Heart right ventricle (tissue), 16 donors: ENCODE measurements at places on chromosomes 6 and 20.

GRCh38 chr20:21279706-21280521, 23.2 kb upstream of the XRN2 start:
- no peak for DNase-seq
- H3K27ac ChIP-seq, result no peak overlapping the region
- peaks cover 9% of the 10 kb centered on the region for H3K27me3 ChIP-seq
- no peak overlapping the region for H3K4me3 ChIP-seq
- H3K4me1 ChIP-seq, result no peaks in the 10 kb centered on the region
- no peaks in the 10 kb centered on the region for H3K36me3 ChIP-seq

DNA sequence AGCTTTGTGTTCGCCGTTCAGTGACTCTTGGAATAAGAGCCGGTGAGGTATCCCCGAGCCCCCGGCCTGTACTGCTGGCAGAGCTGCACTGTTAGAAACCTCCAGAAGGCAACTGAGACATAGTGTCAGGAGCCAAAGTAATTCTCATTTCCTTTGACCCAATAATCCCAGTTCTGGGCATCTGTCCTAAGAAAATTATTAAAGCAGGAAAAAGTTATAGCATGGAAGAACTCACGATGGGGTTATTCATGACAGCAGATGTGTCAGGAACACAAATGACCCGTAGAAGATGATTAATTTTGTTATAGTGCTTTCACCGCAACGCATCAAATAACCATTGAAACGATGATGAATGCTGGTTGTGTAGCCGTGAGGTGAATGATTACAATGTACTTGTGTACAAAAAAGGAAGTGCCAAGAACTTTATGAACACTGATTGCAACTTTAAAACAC, 20.3 kb downstream of the CYP21A2 start:
- no peaks in the 10 kb centered on the region for H3K36me3 ChIP-seq
- no peaks in the 10 kb centered on the region for H3K4me1 ChIP-seq
- DNase-seq, result no peak
- H3K27ac ChIP-seq, result peak overlapping the region; percentile 37

GRCh38 chr20:62776692-62777527, 19.4 kb upstream of the MRGBP start:
- H3K27me3 ChIP-seq, result peaks cover 8% of the 10 kb centered on the region
- no peaks in the 10 kb centered on the region for H3K4me1 ChIP-seq
- no peak for DNase-seq
- H3K4me3 ChIP-seq, result no peak overlapping the region
- no peak overlapping the region for H3K27ac ChIP-seq

DNA sequence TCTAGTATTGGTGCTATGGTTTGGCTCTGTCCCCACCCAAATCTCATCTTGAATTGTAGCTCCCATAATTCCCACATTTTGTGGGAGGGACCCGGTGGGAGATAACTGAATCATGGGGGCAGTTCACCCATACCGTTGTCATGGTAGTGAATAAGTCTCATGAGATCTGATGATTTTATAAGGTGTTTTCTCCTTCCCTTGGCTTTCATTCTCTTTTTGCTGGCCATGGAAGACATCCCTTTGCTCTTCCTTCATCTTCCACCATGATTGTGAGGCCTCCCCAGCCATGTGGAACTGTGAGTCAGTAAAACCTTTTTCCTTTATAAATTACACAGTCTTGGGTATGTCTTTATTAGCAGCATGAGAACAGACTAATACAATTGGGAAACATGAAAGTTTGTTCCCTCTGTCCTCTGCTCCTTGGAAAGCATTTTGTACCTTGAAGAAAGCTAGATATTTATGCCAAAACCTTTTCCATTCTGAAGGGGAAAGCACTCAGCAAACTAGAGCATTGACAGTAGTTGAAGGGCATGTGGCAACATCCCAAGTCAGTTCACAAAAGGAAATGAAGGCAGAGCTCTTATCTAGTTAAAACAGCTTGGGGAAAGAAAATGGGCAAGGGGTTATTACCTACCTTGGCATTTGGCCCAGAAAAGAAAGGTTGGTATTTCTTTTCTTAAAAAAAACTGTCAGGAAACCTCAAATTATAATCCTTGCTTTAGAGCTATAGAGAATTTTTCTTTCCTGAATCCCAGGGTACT, 10.7 kb upstream of the TNFAIP3 start:
- no peak overlapping the region for H3K27ac ChIP-seq
- H3K4me1 ChIP-seq, result no peaks in the 10 kb centered on the region

GRCh38 chr20:14782731-14783130, 445.3 kb upstream of the FLRT3 start:
- H3K27me3 ChIP-seq, result no peaks in the 10 kb centered on the region
- H3K4me3 ChIP-seq, result no peak overlapping the region
- no peak for DNase-seq
- no peaks in the 10 kb centered on the region for H3K36me3 ChIP-seq
- H3K27ac ChIP-seq, result no peak overlapping the region
- H3K4me1 ChIP-seq, result no peaks in the 10 kb centered on the region

- H3K27me3 ChIP-seq, result no peaks in the 10 kb centered on the region
- H3K36me3 ChIP-seq, result no peaks in the 10 kb centered on the region
- H3K27ac ChIP-seq, result no peak overlapping the region
- no peaks in the 10 kb centered on the region for H3K4me1 ChIP-seq
- no peak overlapping the region for H3K4me3 ChIP-seq
- DNase-seq, result no peak
Measured at GRCh38 chr6:158356586-158357546, 44.6 kb downstream of the TULP4 start.

- DNase-seq, result no peak
- no peaks in the 10 kb centered on the region for H3K4me1 ChIP-seq
- H3K4me3 ChIP-seq, result no peak overlapping the region
- no peaks in the 10 kb centered on the region for H3K27me3 ChIP-seq
- H3K36me3 ChIP-seq, result no peaks in the 10 kb centered on the region
- H3K27ac ChIP-seq, result no peak overlapping the region
Measured at GRCh38 chr6:112833581-112834131, 486.5 kb downstream of the RFPL4B start.

DNA sequence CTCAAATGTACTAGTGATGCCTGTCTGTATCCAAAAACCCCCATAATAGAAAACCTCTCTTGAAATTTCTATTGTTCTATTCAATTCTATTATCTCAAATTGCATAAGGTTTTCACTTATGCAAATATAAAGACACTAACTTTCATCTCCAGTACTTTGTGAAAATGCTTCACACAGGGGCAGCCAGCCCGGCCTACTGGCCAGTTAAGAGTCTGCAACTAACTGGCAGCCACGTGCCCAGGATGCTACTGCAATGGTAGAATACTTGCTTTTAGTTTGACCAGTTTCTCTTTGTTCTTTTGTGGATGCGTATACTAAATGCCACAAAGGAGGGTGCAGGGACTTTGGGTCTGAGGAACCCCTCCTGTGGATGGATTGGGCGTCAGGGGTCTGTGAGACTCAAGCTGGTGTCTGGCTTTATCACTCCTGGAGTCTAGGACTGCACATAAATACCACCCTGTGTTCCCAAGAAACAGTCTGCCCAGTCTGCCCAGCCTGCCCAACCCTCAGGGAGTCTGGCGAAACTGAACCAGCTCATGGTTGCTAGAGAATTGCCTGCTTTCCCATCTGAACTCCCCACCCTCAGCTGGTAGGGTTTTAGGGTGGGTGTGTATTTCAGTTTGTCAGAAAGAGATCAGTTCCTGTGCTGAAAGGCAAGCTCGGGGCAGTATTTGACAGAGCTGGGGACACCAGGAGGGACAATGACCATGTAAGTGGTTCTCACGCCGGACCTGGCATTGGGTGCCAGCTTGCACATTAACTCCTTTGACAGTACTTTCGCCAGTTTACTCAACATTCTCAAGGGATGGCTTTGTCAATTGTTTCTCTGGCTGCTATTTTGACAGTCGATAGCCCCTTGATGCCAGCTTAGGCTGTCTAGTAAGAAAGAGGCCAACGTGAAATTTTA, 558.2 kb upstream of the JAG1 start:
- H3K36me3 ChIP-seq, result no peaks in the 10 kb centered on the region
- H3K27me3 ChIP-seq, result no peaks in the 10 kb centered on the region
- no peak overlapping the region for H3K4me3 ChIP-seq
- no peak for DNase-seq

- no peak overlapping the region for H3K27ac ChIP-seq
- no peak for DNase-seq
- no peaks in the 10 kb centered on the region for H3K27me3 ChIP-seq
Measured at GRCh38 chr20:16576219-16576618, 3.0 kb upstream of the KIF16B start.

DNA sequence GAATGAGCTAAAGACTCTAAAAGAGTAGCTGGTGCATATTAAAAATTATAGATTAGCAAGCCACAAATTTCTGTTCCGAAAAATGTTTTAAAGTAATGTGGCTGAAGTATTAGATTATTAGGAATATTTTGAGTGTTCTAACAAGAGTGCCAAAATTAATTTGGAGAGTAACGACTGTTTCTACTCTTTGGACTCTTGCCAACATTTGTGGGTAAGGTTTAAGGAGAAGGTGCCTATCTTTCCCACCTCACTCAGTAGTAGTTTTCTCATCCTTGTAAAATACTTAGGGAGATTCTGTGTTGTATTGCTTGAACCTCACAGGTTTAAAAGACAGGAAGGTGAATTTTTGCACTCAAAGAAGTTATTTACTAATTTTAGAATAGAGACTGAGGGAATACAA, 5.0 kb downstream of the HSF2 start:
- no peak overlapping the region for H3K4me3 ChIP-seq
- DNase-seq, result no peak
- peaks cover 26% of the 10 kb centered on the region for H3K4me1 ChIP-seq
- peak overlapping the region; percentile 51 for H3K27ac ChIP-seq
- H3K27me3 ChIP-seq, result no peaks in the 10 kb centered on the region

DNA sequence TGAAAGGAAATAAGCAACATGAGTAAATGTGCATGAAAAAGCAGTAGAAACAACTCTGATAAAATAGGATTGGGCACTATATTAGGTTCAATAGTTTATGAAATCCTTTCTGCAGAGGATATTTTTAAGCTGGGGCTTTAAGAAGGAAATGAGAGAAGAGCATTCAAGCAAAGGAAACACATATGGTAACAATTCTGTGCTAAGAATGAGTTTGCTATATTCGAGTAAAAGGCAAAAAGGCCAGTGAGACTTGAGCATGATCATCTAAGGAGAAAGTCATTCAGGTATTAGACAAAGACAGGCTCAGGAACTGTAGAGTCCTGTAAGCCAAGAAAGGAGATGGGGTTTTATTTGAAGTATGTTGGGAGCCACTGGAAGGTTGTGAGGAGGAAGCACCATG, 387.1 kb upstream of the FLRT3 start:
- no peaks in the 10 kb centered on the region for H3K36me3 ChIP-seq
- no peaks in the 10 kb centered on the region for H3K4me1 ChIP-seq
- no peak for DNase-seq
- H3K27me3 ChIP-seq, result no peaks in the 10 kb centered on the region
- H3K27ac ChIP-seq, result no peak overlapping the region
- no peak overlapping the region for H3K4me3 ChIP-seq

GRCh38 chr6:56246881-56247653, at the start of gene COL21A1:
COL21A1 (minus strand) TSS chr6:56247580; CDS start chr6:56182618, 64,962 bp downstream.
- peak within 1 kb of the TSS; percentile 55 for H3K4me3 ChIP-seq
- peak within 1 kb of the TSS; percentile 23 for H3K27ac ChIP-seq
- no peaks in the 10 kb centered on the region for H3K36me3 ChIP-seq
- DNase-seq, result peak; percentile 58
- no peaks in the 10 kb centered on the region for H3K27me3 ChIP-seq

- no peak overlapping the region for H3K4me3 ChIP-seq
- no peaks in the 10 kb centered on the region for H3K27me3 ChIP-seq
- DNase-seq, result no peak
- peaks cover 2% of the 10 kb centered on the region for H3K4me1 ChIP-seq
- no peak overlapping the region for H3K27ac ChIP-seq
- H3K36me3 ChIP-seq, result peaks cover 15% of the 10 kb centered on the region
Measured at GRCh38 chr6:85680388-85680787, 37.7 kb upstream of the SYNCRIP start.

GRCh38 chr6:47709160-47709559, 10.8 kb downstream of the ADGRF4 start:
- no peak overlapping the region for H3K27ac ChIP-seq
- H3K4me3 ChIP-seq, result no peak overlapping the region
- no peaks in the 10 kb centered on the region for H3K27me3 ChIP-seq
- no peaks in the 10 kb centered on the region for H3K4me1 ChIP-seq
- no peaks in the 10 kb centered on the region for H3K36me3 ChIP-seq

DNA sequence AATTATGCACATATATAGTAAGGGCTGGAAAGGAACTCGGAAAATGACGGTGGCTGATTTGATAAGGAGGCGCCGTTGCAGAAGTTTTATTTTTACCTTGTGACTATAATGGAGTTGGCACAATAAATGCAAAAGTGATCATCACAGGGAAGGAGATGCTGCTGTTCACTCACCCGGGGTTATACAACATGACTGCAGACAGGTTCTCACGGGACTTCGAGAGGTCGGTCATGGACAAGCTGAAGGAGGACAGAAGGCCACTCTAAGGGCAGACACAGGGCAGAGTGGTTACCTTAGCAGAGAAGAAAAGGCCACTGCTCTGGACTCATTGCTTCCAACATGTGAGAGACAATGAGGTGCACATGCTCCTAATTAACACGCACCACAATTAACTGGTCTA, 168.6 kb downstream of the KIF16B start:
- DNase-seq, result no peak
- H3K4me1 ChIP-seq, result no peaks in the 10 kb centered on the region
- H3K27me3 ChIP-seq, result no peaks in the 10 kb centered on the region
- no peak overlapping the region for H3K4me3 ChIP-seq
- H3K27ac ChIP-seq, result no peak overlapping the region

DNA sequence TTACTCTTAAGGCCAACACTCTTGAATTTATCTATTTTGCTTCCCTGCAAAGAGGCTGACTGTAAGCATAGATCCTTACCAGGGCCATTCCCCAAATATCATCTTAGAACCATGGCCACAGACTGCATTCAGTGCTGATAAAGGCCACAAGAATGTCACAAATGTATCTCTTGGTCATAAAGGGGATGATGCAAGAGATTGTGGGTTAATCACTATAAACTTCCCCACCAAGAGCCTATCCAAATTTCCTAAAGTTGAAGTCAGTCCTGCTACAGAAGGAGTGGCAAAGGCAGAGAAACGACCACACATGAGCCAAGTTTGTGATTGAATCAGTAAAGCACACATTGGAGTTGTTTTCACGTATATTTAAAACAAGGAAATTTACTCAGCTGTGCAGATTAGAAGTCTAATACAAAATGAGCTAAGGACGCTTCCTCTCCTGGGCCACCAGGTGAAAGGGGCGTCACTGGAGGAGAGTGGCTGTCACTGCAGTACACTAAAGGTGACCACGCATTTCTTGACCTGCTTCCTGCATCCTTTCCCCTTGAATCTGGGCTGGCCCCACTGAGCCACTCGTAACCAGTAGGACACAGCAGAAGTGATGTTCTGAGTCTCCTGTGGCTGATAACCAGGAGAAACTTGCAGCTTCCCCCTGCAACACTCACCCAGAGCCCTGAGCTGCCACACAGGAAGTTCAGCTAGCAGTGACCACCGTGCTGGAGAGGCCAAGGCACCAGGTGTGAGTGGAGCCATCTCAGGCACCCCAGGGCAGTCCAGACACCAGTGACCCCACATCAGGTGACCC, 181.9 kb downstream of the SYNDIG1 start:
- H3K4me3 ChIP-seq, result no peak overlapping the region
- no peak overlapping the region for H3K27ac ChIP-seq
- no peak for DNase-seq
- H3K36me3 ChIP-seq, result no peaks in the 10 kb centered on the region

- no peak overlapping the region for H3K27ac ChIP-seq
- DNase-seq, result no peak
- H3K36me3 ChIP-seq, result peaks cover 6% of the 10 kb centered on the region
- no peak overlapping the region for H3K4me3 ChIP-seq
- peaks cover 30% of the 10 kb centered on the region for H3K4me1 ChIP-seq
Measured at GRCh38 chr6:135043846-135044245, 10.8 kb downstream of the HBS1L start.

GRCh38 chr20:3238616-3239025, 369 bp downstream of the SLC4A11 start:
- H3K4me1 ChIP-seq, result peaks cover 24% of the 10 kb centered on the region
- no peak overlapping the region for H3K27ac ChIP-seq
- peak; percentile 25 for DNase-seq
- peaks cover 70% of the 10 kb centered on the region for H3K27me3 ChIP-seq
